Stimulated activated CD4-positive, alpha-beta T cell treated with anti-CD3 and anti-CD28 coated beads, Interleukin-1b, Interleukin-23, amount 100 ng/mL, for 24 hours (primary cell): ENCODE measurements at places on chromosomes 5 and 9.
A peak's percentile ranks its signal among the peaks of the same experiment; 100 is the strongest.

- no peak for DNase-seq
Observed at GRCh38 chr9:120477534-120478001, 102.4 kb downstream of the CDK5RAP2 start.

- no peak for DNase-seq
Observed at GRCh38 chr5:99600952-99601351, 672.1 kb upstream of the CHD1 start.

DNA sequence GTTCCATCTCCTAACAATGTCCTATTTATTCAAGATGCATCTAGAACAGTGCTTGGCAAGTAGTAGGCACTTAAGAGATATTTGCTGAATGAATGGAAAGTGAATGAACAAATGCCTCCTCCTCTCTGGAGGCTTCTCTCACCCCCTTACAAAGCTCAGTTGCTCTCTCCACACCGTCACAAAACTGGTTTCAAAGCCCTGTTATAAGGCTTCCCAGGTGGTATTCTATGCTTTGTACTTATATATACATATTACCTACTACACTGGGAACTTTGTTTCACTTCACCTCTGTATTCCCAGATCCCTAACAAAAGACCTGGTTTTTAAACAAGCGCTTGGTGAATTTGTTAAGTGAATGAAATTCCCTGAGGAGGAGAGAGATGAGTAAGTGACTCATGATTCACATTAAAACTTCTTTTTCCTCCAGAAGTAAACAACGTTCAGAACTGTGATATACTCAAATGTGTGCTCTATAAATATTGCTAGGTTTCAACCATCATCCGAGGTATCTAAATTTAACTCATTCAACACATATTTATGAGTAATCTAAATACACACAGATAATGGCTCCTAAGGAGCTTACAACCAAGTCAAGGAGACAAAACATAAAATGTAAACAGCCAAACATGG lies 36.0 kb downstream of the DENND1A start:
- DNase-seq = no peak

GRCh38 chr9:68496356-68496755 lies 44.3 kb downstream of the TMEM252 start:
- DNase-seq = no peak

DNA sequence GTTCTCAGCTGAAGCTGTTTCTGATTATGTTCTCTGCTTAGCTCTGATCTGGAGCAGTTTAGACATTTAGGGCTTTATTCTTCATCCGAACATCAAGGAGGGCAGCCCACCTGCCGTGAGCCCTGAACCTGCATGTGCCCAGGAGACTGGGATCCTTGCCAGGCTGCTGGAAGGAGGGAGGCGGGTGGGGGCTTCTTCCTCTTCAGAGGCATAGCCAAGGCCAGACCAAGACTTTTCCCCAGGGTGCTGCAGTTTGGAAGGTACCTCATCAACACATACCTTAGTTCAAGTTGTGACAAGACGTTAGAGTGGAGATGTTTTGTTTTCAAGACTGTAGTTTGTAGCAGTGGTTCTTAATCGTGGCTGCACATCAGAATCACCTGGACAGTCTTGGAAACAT lies 64.9 kb downstream of the RALGPS1 start:
- DNase-seq = no peak

DNA sequence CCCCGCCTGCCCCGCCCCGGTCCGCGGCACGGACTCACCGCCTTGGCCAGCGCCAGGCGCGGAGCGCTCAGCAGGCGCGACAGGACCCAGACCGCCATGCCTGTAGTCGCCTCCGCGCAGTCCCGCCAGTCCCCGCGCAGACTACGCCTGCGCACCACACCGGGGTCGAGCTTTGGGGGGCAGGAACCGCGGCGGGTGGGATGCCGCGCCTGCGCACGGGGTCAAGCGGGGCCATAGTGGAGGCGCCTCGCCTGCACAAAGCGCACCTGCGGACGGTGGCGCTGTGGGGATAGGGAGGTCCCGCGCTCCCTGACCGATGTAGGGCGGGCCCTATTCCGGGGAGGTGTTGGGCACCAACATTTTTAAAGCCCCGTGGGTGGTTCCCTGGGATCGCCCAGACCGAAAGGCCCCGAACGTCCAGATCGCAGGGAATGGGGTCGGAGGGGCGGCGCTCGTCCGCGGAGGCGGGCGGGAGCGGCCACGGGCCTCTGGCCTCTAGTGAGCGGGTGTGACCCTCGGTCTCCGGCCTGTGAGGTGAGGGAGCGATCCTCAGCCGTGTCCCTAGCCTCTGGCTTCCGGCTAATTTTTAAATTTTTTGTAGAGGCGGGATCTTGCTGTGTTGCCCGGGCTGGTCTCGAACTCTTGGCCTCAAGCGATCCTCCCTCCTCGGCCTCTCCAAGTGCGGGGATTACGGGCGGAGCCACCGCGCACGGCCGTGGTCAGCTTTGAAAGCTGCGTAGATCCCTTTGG lies 70.8 kb upstream of the LPCAT1 start:
- peak; percentile 25 for DNase-seq

- no peak for DNase-seq
Observed at GRCh38 chr9:13171261-13171660, 108.2 kb downstream of the MPDZ start.

DNA sequence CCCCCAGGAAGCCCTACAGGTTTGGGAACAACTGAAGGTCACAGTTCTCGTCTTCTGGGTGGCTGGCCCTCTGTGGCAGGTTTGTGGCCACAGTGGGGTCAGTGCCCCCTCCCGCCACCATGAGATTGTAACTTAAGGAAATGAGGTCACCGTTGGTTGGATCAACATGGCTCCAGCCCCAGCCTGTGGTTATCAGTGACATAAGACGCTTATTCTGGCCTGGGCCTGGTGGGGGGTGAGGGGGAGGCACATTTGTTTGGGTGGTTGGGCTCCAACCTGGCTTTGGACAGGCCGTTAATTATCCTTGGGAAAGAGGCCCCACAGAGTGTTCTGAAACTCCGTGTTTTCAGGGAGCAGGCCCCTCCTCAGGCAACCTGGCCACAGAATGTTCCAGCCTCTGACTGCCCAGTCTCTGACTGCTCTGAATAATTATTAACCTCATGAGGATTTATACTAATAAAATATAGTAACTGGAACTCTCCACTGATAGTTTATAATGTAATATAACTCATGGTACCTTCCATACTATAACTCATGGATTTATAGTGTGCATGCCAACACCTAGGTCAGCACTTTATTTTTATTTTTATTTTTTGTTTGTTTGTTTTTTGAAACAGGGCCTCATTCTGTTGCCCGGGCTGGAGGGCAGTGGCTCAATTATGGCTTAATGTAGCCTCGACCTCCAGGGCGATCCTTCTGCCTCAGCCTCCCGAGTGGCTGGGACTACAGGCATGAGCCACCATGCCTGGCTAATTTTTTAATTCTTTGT lies 58.0 kb upstream of the RPL26L1 start:
- no peak for DNase-seq

GRCh38 chr5:85453026-85453349 lies 1068.3 kb upstream of the EDIL3 start:
- no peak for DNase-seq

- no peak for DNase-seq
Observed at GRCh38 chr9:92887880-92888338, 10.1 kb upstream of the ZNF484 start.

DNA sequence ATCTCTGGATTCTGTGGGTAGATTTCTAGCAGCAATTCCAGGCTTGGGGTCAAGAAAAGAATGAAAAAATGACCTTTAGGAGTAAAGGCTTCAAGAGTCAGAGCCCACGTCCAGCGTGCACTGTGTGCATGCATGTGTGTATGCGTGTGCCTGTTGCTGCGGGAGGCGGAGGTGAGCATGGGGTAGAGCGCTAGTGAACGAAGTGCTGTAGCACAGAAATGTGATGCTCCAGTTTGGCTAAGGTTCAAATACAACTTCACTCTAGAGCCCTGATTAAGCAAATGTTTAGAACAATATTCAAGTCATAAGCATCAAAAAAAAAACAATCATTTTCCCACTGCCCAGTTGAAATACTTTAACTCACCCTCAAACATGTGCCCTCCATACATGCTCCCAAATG lies 403.9 kb downstream of the ZNF608 start:
- DNase-seq = no peak

- no peak for DNase-seq
Observed at GRCh38 chr9:100579665-100580064, 1.8 kb downstream of the CAVIN4 start.

GRCh38 chr9:110260911-110261310 lies 4.6 kb upstream of the TXN start:
- DNase-seq = no peak

GRCh38 chr9:86795047-86795442 lies 152.3 kb downstream of the GAS1 start:
- DNase-seq = no peak

DNA sequence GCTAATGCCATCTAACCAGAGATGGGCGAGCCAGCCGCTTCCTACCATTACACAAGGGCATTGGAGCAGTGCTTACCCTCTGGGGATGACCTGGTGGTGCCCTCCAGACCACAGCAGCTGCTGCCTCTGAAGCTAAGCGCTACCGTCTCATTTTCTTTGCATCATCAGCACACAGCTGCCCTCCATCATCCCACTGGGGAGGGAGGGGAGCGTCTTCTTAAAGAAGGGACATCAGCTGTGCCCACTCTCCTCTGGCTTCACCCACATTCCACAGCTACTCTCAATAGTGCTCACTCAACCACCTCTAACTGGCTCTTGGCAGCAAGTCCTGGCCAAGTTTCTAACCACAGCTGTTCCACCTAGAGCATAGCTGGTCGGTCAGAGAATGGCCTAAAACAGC lies 503.4 kb downstream of the NFIB start:
- no peak for DNase-seq

- DNase-seq = no peak
Observed at GRCh38 chr9:113999256-114000062, 78.6 kb downstream of the AMBP start.

DNA sequence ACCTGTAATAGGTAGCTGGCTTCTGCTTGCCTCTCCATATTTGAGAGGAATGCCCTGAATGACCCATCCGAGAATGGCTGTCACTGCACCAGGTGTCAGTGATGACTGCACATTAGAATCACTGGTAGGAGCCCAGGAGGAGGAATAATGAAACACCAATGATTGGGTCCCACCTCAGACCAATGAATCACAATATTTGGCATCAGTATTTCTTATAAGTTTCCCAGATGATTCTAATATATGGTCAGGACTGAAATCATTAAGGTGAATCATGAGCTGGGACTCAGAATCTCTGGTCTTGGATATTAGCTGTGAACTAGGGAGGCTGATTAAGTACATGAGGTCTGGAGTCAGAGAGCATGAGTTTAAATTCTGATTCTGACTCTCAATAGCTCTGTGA lies 23.4 kb downstream of the ARSB start:
- no peak for DNase-seq

DNA sequence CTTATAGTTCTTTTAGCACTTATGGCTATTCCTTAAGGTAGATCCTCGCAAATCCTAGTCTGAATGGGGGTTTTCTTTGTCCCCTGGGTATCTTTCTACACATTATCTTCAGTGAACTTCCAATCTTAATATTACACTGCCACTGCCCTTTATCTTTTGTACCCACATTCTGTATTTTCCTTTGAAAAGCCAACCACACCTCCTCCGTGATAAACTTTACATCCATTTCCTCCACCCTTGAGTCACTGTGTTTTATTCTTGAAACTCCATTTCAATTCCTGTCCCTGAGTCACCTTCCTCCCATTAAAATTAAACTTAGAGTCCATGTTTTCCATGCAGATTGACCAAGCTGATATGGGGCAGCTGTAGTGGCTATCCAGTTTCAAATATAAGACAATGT lies 43.2 kb upstream of the RICTOR start:
- DNase-seq = no peak

- DNase-seq = no peak
Observed at GRCh38 chr9:79962836-79963235, 391.1 kb downstream of the TLE4 start.

DNA sequence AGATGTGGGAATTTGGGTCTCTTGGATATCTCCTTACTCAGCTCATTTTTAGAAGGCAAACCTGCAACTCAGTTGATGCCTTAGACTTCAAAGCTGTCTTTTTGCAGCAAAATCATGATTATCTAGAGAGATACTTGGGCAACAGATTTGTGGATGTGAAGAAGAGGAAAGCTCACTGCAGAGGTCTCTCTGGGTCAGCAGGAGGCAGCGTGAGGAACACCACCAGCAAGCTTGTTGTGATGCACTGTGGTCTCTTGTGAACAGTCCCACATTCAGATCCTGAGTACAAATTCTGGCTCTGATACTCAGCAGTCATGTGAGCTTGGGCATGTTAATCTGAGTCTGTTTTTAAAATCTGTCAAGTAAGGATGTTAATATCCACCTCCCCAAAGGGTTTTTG lies 26.3 kb upstream of the DMRT3 start:
- DNase-seq = no peak

DNA sequence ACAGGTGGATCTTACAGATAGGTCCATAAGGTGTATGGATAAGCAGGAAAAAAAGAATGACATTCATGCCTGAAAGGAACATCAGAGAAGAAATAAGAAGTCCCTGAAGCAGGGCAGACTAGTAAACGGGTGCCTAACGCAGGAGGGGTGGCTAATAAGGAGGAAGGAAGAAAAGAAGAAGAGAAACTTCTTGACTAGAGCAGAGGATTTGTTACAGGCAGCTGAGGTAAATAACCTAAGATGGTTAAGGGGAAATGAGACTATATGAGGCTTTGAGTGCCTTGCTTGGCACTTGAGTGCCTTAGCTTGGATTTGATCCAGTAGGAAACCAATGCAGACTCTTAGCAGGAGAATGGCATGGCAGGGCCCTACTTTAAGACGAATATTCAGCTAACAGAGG lies 313.5 kb upstream of the PDE4D start:
- no peak for DNase-seq

DNA sequence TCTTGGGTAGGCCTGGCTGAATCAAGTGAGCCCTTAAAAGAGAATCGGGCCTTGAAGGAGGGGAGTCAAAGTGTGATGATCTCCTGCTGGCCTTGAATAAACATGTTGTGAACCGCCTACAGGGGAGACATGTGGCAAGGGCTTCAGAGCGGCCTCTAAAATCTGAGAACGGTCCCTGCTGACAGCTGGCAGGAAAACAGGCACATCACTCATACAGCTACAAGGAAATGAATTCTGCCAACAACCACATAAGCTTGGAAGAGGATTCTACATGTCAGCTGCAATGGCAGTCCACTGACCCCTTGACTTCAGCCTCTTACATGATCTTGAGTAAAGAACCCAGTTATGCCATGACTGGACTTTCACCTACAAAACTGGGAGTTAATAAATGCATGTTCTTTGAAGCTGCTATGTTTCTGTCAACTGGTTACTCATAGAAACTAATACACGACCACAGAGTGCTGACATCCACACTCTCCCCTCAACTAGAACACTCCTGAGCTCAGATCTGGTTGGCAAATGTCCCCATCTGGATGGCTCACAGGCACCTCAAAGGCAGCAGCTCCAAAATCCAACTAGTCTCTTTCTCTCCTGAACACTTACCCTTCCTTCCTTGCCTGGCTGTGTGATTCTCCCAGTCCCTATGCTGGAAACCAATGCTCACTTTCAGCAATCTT lies 333.1 kb downstream of the ASTN2 start:
- no peak for DNase-seq

- no peak for DNase-seq
Observed at GRCh38 chr9:78470216-78470615, 173.3 kb downstream of the PSAT1 start.

DNA sequence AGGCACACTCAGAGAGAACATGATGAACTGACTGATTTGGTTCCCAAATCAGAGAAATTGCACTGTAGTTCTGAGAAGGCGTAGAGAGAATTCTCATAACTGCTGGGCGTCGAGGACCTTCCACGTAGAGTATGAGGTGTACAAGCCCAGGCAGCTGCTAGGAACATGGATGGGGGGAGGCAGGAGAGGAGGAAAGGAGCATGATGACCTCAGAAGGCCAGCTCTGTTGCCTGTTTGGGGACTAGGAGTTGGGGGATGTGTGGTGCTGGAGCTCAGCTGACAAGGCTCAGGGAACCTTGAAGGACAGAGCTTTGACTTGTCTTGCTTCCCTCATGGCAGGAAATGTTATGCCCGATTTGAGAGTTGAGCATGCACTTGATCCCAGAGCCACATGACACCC lies 485.4 kb downstream of the IRX1 start:
- DNase-seq = no peak
